ENCODE measurements at places on chromosomes 1 and 21. TPM values are rescaled to one million over a fixed set of nuclear protein-coding genes. Genes with fewer than 3 reads are reported as not detected.

Gene SEC16B
- total RNA-seq, result 0.70 TPM

Gene CERS2
- 209 TPM for total RNA-seq

DNA sequence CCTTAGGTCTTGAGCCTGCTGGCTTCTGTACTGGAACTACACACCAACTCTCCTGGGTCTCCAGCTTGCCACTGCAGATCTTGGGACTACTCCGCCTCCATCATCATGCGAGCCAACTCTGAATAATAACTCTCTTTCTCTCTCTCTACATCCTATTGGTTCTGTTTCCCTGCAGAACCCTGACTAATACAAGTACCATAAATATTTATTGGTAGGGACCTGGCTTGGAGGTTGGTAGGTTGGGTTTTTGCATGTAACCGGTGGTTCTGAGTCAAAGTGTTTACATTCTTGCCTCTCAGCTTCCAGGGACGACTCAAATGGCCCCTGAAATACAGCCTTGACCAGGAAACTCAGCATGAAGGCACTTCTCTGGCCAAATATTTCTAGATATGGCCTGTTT is 110.4 kb downstream of the KCND3 start:
- no peak overlapping the region for H3K27ac ChIP-seq
- H3K4me1 ChIP-seq, result no peaks in the 10 kb centered on the region
- H3K27me3 ChIP-seq, result no peaks in the 10 kb centered on the region
- H3K4me3 ChIP-seq, result no peak overlapping the region
- DNase-seq, result no peak
- no peaks in the 10 kb centered on the region for H3K36me3 ChIP-seq

Gene TBX15
- not detected for total RNA-seq

GRCh38 chr1:228029281-228029680 is 22.5 kb downstream of the WNT3A start:
- no peaks in the 10 kb centered on the region for H3K4me1 ChIP-seq
- H3K4me3 ChIP-seq, result no peak overlapping the region
- peak; percentile 14 for DNase-seq
- H3K27me3 ChIP-seq, result no peaks in the 10 kb centered on the region
- H3K36me3 ChIP-seq, result no peaks in the 10 kb centered on the region
- H3K27ac ChIP-seq, result no peak overlapping the region

DNA sequence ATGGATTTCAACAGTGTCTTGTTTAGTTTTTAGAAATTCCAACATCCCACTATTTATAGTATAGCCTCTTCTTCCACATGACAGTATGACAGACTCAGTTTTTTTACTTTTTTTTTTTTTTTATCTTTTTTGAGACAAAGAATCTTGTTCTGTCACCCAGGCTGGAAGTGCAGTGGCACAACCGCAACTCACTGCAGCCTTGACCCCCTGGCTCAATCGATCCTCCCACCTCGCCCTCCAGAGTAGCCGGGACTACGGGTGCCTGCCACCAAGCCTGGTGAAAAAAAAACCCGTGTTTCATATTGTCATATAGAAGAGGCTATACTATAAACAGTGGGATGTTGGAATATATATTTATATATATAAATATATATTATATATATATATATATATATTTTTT is 1.2 kb upstream of the DR1 start:
- H3K4me1 ChIP-seq, result peaks cover 4% of the 10 kb centered on the region
- no peak for DNase-seq
- H3K4me3 ChIP-seq, result peak overlapping the region; percentile 61
- no peaks in the 10 kb centered on the region for H3K27me3 ChIP-seq
- H3K27ac ChIP-seq, result no peak overlapping the region

DNA sequence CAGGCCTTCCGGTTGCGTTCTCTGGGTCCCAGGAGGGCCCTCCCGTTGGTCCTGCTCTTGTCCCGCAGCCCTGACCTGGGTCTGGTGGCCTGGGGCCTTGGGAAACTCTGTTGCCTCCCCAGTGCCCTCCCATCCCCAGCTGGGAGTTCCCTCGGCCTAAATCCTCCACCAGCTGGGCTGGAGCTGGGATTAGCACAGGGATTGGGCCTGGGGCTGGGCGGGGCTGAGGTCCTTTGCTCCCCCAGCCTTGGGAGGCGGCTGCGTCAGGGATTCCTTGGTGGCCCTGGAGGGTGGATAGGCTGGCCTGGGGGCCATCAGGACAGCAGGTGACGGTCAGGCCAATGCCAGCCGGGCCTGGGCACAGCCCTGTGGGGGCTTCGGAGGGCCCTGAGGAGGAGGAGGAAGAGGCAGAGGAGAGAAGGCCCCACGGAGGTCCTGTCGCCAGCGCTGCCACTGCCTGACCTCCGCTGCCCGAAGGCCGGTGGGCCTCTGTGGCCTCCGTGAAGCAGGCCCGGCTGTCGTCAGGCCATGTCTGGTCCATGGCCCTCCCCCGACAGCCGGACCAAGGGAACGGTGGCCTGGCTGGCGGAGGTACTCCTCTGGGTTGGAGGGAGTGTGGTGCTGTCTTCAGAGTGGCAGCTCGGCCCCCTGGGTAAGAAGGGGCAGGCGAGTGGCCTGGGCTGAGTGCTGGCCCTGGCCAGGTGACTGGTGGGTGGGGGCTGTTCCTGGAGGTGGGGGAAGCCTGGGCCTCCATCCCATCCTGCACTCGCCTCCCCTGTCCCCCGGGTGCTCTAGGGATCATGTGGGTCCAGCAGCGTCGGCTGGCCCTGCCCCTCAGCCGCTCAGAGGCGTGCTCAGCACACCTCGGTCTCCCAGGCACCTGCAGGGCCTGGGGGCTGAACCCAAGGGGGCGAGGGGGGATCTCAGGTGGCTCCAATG is at the start of gene PLCH2:
PLCH2 (plus strand) TSS at position 229 of the 939 bp plus-strand sequence; CDS start at position 529, 300 bp downstream.
- no peaks in the 10 kb centered on the region for H3K36me3 ChIP-seq
- H3K4me3 ChIP-seq, result no peak within 1 kb of the TSS
- DNase-seq, result no peak
- no peaks in the 10 kb centered on the region for H3K27me3 ChIP-seq

Gene CD160
- not detected for total RNA-seq

Gene PMVK
- 30.2 TPM for total RNA-seq

DNA sequence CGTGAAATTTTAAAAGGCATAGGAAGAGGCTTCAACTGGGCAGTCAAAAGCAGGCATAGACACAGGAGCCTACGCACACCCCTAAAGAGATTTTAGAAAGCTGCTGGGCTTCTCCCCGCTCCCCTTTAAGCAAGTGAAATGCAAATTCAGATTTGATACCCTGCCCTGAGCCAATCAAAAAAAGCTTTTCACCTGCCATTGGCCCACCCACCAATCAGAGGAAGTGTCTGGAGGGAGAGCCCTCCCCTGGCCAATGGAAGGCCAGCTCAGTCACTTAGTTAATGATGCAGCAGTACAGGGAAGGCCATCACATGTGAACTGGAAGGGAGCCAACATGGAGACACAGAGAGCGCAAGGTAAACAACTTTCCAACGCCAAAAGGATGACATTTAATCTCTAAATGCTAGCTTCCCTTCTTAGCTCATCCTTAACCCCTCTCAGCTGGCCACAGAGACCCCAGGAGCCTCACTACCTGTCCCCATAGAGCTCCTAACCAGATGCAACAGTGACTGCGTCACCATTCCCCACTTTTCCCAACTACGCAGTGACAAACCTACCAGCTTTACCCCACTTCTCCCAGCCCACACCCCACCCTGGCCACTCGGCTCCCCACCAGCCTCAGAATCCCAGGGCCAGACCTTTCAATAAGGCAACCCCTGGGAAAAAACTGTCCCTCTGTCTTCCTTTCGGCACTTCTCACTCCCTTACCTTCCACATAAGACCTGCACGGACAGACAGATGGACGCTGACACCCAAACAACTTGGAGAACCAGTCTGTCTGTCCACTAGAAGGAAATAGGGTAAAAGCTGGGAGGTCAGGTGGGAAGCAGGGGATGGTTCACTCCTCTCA is 71.0 kb downstream of the CD46 start:
- H3K27ac ChIP-seq, result no peak overlapping the region
- H3K36me3 ChIP-seq, result no peaks in the 10 kb centered on the region
- no peaks in the 10 kb centered on the region for H3K27me3 ChIP-seq
- no peak overlapping the region for H3K4me3 ChIP-seq

- H3K27ac ChIP-seq, result no peak overlapping the region
- no peaks in the 10 kb centered on the region for H3K27me3 ChIP-seq
- DNase-seq, result no peak
- H3K4me1 ChIP-seq, result no peaks in the 10 kb centered on the region
- H3K4me3 ChIP-seq, result no peak overlapping the region
Observed at GRCh38 chr1:83718338-83718737, 280.6 kb downstream of the TTLL7 start.

Gene CHI3L1
- not detected for total RNA-seq

DNA sequence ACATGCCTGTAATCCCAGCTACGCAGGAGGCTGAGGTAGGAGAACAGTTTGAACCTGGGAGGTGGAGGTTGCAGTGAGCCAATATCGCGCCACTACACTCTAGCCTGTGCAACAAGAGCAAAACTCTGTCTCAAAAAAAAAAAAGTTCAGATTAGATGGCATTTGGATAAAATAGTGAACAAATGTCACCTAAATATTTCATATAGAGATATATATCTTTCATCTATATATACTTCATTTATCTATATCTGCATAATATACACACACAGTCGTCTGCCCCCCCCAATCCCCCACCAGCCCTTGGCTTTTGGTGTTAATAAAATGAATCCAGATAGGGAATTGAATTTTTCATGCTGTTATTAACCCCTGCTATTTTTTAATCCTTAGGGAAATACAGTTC is 5.0 kb downstream of the PPP1R15B start:
- no peak for DNase-seq
- no peak overlapping the region for H3K27ac ChIP-seq
- no peaks in the 10 kb centered on the region for H3K27me3 ChIP-seq
- peaks cover 6% of the 10 kb centered on the region for H3K4me1 ChIP-seq
- H3K36me3 ChIP-seq, result peaks cover 61% of the 10 kb centered on the region

Gene HJV
- total RNA-seq, result not detected

GRCh38 chr21:45525910-45526306 is 16.3 kb downstream of the SLC19A1 start:
- H3K27ac ChIP-seq, result no peak overlapping the region
- no peak for DNase-seq

DNA sequence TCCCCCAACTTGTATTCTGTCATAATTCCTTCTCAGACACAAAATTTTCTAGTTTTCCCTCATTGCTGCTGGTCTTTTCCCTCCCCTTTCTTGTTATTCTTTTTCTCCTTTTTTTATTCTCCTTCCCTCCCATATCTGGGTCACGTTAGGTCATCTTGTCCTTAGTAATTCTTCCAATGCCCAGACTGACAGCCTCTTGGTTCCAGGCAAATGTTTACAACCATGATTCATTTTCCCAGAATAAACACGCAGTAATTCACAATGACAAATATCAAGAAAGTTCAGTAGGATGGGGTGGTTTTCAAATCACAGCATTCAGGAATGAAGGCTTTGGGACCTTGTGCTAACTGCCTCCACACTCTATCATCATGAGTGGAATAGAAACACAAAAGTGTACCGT is 25.2 kb downstream of the NHLH2 start:
- no peaks in the 10 kb centered on the region for H3K4me1 ChIP-seq
- no peak for DNase-seq

- no peaks in the 10 kb centered on the region for H3K27me3 ChIP-seq
- no peak for DNase-seq
- no peaks in the 10 kb centered on the region for H3K36me3 ChIP-seq
- no peak overlapping the region for H3K27ac ChIP-seq
- H3K4me1 ChIP-seq, result no peaks in the 10 kb centered on the region
Observed at GRCh38 chr1:247419336-247419735, 3.4 kb downstream of the NLRP3 start.

- H3K4me1 ChIP-seq, result peaks cover 5% of the 10 kb centered on the region
- H3K27ac ChIP-seq, result no peak overlapping the region
- no peaks in the 10 kb centered on the region for H3K36me3 ChIP-seq
- peak; percentile 91 for DNase-seq
Observed at GRCh38 chr1:247639381-247639981, 34.1 kb downstream of the OR2G3 start.

Gene DCST1
- total RNA-seq, result not detected

DNA sequence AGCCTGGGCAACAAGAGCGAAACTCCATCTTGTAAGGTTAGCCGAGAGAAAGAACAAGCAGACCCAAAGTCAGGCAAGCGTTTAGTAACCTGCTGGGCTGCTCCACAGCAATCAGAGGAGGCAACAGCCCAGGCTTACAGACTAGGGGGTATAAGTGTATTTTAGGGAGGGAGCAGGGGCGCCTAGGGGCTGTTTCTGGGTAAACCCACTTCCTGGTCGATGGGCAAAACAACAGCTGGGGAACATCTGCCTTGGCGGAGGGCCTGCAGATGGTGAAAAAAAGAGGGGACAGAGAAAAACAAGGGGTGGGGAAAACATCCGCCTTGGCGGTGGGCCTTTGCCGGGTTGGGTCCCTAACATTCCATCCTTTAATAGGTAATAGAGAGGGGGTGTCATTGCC is 5.2 kb downstream of the TAS1R1 start:
- no peaks in the 10 kb centered on the region for H3K4me1 ChIP-seq
- no peaks in the 10 kb centered on the region for H3K27me3 ChIP-seq
- H3K27ac ChIP-seq, result no peak overlapping the region
- no peak overlapping the region for H3K4me3 ChIP-seq
- no peaks in the 10 kb centered on the region for H3K36me3 ChIP-seq

Gene RPS6KC1
- 16.9 TPM for total RNA-seq

- H3K36me3 ChIP-seq, result peaks cover 96% of the 10 kb centered on the region
- H3K4me1 ChIP-seq, result no peaks in the 10 kb centered on the region
- no peak overlapping the region for H3K27ac ChIP-seq
- DNase-seq, result no peak
- H3K27me3 ChIP-seq, result no peaks in the 10 kb centered on the region
Observed at GRCh38 chr1:147292631-147293251, 50.3 kb downstream of the CHD1L start.

Gene CLCNKB
- 1.7 TPM for total RNA-seq

DNA sequence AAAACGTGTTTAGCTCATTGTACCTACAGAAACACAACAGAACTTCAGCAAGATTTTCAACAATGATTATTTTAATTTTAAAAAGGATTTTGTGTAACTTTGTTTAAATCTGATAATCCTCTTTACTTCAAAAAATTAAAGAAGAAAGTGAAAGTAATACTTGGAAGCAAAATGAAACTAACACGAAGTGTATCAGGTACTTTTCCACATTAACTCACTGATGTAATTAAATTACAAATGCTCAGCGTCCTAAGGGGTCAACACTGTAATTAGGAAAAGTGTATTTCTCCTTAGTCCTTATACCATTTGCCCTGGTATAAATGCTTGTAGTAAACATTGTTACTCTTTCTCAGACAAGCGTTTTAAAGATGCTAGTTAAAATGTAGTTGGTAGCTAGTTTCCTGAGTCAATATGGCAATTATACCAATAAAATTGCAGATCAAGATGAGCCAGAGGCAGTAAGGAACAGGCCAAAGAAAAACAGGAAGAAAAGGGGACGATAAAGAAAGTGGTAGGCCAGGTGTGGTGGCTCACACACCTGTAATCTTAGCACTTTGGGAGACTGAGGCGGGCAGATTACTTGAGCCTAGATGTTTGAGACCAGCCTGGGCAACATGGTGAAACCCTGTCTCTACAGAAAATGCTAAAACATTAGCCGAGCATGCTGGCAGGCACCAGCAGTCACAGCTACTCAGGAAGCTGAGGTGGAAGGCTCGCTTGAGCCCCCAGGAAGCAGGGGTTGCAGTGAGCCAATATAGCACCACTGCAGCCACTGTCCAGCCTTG is 553.0 kb downstream of the SMYD3 start:
- no peaks in the 10 kb centered on the region for H3K4me1 ChIP-seq
- no peak overlapping the region for H3K27ac ChIP-seq
- H3K36me3 ChIP-seq, result no peaks in the 10 kb centered on the region

Gene CFHR5
- not detected for total RNA-seq
